Stomach (tissue), 19 donors: ENCODE measurements at places on chromosomes 16 and 17.
A peak's percentile ranks its signal among the peaks of the same experiment; 100 is the strongest.

DNA sequence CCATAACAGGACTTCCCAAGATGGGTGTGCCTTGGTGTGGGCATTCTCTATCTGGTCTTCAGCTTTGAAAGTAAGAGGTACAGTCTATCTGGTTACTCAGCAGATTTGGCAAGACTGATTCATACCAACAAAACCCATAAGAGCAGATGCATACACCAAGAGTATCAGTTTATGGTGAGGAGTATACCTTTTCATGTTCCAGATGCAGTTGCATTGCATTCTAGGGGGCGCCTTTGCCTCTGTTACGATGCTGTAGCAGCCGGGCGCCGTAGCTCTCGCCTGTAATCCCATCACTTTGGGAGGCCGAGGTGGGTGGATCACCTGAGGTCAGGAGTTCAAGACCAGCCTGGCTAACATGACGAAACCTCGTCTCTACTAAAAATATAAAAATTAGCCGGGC, 31.1 kb upstream of the CARMIL2 start:
- no peak for DNase-seq
- peaks cover 83% of the 10 kb centered on the region for H3K36me3 ChIP-seq
- no peak overlapping the region for H3K27ac ChIP-seq

DNA sequence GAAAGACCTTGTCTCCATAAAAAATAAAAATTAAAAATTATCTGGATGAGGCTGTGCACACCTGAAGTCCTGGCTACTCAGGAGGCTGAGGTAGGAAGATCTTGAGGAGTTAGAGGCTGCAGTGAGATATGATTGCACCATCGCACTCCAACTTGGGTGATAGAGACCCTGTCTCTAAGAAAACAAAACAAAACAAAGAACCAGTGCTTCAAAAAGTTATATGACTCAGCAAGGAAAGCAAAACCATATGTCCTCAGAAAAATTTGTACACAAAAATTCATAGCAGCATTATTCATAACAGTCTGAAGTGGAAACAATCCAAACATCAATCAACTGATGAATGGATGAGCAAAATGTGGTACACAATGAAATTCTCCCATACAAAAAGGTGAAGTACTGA, 48.9 kb downstream of the SLFN5 start:
- H3K27me3 ChIP-seq = no peaks in the 10 kb centered on the region
- no peak for DNase-seq
- no peak overlapping the region for H3K4me3 ChIP-seq
- no peaks in the 10 kb centered on the region for H3K4me1 ChIP-seq

- no peak overlapping the region for H3K27ac ChIP-seq
- no peak for DNase-seq
- no peaks in the 10 kb centered on the region for H3K27me3 ChIP-seq
- no peak overlapping the region for H3K4me3 ChIP-seq
Observed at GRCh38 chr16:79537584-79537983, 63.0 kb downstream of the MAF start.

- H3K4me1 ChIP-seq = peaks cover 10% of the 10 kb centered on the region
- H3K36me3 ChIP-seq = peaks cover 14% of the 10 kb centered on the region
- no peaks in the 10 kb centered on the region for H3K27me3 ChIP-seq
- no peak overlapping the region for H3K27ac ChIP-seq
- H3K4me3 ChIP-seq = no peak overlapping the region
- DNase-seq = no peak
Observed at GRCh38 chr17:62676952-62677596, 49.6 kb downstream of the MRC2 start.

DNA sequence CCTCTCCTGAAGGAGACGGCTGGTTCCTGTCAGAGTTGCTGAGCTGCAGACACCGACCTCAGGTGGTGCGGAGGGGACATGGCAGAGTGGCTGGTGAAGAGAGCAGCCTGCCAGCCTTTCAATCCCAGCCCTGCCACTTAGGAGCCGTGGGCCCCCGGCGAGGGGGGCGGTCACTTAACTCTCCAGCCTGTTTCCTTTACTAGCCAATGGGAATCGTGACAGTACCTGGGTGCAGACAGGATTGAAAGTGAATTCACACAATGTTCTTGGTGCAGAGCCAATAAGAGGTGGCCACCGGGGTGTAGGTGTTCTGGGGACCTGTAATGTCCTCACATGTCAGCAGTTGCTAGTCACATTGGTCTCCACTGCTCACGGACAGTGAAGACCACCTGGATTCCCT, 13.5 kb downstream of the ACE start:
- no peak overlapping the region for H3K4me3 ChIP-seq
- H3K27ac ChIP-seq = no peak overlapping the region
- DNase-seq = no peak
- no peaks in the 10 kb centered on the region for H3K27me3 ChIP-seq
- no peaks in the 10 kb centered on the region for H3K36me3 ChIP-seq
- no peaks in the 10 kb centered on the region for H3K4me1 ChIP-seq

DNA sequence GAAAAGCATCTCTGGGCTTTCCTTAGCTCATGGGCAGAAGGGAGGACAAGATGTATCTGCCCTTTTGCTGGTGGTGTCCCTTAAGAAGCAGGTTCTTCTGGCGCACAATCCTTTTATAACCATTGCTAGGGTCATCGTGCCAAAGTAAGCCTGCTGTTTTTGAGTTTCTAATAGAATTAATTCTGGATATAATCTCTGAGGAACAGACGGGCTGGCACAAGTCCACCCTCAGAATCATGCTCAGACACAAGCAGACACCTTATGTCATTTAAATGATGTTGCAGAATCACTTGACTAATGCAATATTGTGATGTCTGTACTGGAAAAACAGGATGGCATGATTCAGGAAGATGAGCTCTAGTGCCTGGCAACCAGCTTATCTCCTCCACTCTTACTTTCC, 18.8 kb upstream of the MMD start:
- no peaks in the 10 kb centered on the region for H3K27me3 ChIP-seq
- H3K4me1 ChIP-seq = no peaks in the 10 kb centered on the region
- no peak overlapping the region for H3K4me3 ChIP-seq
- no peak for DNase-seq
- H3K36me3 ChIP-seq = no peaks in the 10 kb centered on the region

DNA sequence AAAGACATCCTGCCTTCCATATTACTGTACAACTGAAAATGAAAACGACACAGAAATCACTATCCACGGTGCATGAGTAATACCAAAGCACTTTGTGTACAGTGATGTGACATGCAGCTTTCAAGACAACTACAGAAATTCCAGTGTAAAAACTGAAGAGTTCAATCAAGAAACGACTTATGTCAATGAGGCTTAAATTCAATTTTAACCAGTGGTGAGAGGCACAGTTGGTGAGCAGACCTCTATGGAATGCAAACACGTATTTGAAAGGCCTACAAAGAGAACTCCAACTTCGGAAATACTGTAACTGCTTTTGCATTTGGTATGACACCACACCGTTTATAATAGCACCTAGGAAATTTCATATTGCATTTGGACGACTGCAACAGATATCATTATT, 87.6 kb downstream of the USP31 start:
- DNase-seq = no peak
- H3K4me1 ChIP-seq = no peaks in the 10 kb centered on the region
- H3K36me3 ChIP-seq = peaks cover 8% of the 10 kb centered on the region
- H3K27me3 ChIP-seq = no peaks in the 10 kb centered on the region

DNA sequence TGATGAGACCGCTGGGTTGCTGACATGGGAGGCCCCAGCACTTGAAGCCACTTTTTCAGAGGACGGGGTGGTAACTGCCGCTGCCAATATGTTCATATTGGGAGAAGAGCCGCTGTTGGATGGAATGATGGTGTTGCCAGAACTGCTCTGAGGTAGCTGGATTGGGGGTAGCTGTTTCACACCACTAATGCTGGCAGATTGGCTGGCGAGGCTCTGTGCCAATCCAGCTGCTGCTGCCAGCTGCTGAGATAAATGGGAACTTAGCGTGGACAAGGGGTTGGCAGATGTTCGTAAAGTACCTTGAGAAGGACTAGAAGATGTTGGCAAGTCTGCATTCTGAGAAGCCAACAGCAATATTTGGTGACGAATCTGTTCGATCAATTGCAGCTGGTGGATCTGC, 10.0 kb downstream of the SALL1 start:
- no peaks in the 10 kb centered on the region for H3K27me3 ChIP-seq
- no peaks in the 10 kb centered on the region for H3K36me3 ChIP-seq
- no peak overlapping the region for H3K27ac ChIP-seq
- DNase-seq = no peak

DNA sequence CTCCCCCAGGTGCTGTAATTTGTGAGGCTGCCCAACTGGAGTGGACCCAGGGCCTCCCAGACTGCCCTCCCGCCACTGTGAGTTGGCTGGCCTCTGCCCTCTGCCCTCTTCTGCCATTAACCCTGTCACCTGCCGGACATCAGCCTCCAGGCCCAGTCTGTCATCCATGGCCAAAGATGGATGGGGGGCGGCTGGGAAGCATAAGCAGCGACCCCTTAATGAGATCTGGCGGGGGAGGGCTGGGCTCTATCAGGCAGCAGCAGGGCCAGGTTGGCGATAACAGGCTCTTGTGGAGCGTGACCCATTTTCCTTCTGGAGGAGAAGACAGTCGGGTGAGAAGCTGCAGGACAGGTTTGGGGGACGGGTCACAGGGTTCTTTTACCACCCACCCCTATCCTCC, 25.3 kb downstream of the CDK5RAP3 start:
- H3K4me1 ChIP-seq = no peaks in the 10 kb centered on the region
- DNase-seq = no peak
- no peak overlapping the region for H3K4me3 ChIP-seq
- no peak overlapping the region for H3K27ac ChIP-seq

GRCh38 chr16:49661465-49662187, 194.3 kb downstream of the ZNF423 start:
- H3K27ac ChIP-seq = no peak overlapping the region
- no peaks in the 10 kb centered on the region for H3K36me3 ChIP-seq
- H3K4me3 ChIP-seq = no peak overlapping the region
- no peaks in the 10 kb centered on the region for H3K27me3 ChIP-seq
- peaks cover 27% of the 10 kb centered on the region for H3K4me1 ChIP-seq
- no peak for DNase-seq

DNA sequence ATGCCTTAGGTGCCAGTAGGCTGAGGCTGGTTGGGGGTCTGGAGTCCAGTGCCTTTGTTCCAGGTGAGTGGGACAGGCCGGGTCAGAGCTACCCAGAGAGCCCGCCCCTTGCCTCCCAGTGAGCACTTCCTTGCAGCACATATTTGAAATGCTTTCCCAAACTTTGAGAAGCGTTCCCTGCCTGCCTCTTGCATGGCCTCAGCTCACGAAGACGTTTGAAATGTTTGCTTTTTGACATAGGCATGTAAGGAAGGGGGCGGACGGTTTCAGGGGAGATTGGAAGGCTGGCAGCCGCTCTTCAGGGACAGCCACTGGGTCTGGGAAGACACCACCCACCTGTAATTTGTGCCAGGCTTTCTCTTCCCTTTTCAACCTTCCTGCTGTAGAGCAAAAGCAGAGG, 5.1 kb upstream of the FOXL1 start:
- H3K4me3 ChIP-seq = no peak overlapping the region
- no peaks in the 10 kb centered on the region for H3K36me3 ChIP-seq
- H3K4me1 ChIP-seq = peaks cover 20% of the 10 kb centered on the region
- peaks cover 85% of the 10 kb centered on the region for H3K27me3 ChIP-seq

GRCh38 chr16:81612351-81613163, 166.5 kb upstream of the PLCG2 start:
- peak; percentile 69 for DNase-seq
- H3K27me3 ChIP-seq = no peaks in the 10 kb centered on the region
- H3K4me1 ChIP-seq = peaks cover 45% of the 10 kb centered on the region
- H3K27ac ChIP-seq = peak overlapping the region; percentile 47
- H3K36me3 ChIP-seq = peaks cover 17% of the 10 kb centered on the region

DNA sequence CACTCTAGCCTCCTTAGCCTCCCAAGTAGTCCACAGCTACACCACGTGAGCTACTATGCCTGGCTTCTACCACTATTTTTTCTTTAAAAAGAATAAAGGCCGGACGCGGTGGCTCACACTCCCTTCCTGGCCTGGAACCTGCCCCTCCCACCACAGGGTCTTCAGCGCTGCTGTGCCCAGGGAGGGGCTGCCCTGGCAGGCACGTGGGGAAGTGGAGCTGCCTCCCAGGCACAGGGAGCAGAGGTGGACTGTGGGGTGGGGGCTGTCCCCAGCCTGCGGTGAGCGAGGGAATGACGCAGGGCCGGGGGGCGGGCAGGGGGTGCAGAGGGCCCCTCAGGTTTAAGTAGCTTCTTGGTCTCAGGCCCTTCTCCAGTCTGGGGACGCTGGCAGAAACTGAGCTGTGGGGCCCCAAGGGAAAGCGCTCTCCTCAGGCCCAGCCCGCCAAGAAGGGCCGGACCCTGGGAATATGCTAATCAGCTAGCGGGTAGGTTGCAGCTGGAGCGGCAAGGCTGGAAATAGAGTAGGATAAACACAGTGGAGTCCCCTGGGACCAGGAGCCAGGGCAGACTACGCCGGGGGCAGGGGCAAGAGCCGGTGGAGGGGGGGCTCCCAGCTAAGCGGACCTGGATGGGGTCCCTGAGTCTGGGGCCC, 46.8 kb downstream of the TIMM22 start:
- peaks cover 57% of the 10 kb centered on the region for H3K4me1 ChIP-seq
- peaks cover 63% of the 10 kb centered on the region for H3K36me3 ChIP-seq
- peak; percentile 84 for DNase-seq
- no peak overlapping the region for H3K4me3 ChIP-seq
- no peaks in the 10 kb centered on the region for H3K27me3 ChIP-seq

DNA sequence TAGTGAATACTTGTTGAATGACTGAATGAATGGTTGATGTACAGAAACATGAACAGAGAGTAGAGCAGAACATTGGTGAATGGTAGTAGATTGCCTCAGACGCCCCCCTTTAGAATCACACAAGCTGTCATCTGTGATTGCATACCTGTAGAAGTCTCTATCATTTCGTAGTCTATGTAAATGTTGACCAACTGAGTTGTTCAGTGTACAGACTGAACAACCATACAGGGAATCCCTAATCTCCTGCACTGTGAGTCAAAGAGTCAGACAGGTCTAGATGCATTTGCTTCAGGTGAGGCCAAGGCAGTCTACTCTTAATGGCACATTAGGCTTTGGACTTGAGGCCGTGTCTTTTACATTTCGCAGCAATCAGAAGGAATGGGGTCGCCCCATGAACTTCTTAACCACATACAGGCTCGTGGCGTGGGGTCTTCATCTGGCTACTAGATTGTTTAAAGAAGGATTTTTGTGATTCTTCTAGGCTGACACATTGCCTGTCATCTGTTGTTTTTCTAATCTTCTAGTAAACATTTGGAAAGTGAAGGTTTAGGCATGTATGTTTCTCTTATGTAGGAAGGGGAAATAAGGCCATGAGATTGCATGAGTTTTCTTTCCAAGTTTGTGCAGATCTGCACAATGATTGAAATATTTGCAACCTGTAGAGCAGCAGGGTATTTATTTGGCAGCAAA, 157.4 kb downstream of the WWOX start:
- no peak for DNase-seq
- H3K27ac ChIP-seq = no peak overlapping the region
- no peak overlapping the region for H3K4me3 ChIP-seq

DNA sequence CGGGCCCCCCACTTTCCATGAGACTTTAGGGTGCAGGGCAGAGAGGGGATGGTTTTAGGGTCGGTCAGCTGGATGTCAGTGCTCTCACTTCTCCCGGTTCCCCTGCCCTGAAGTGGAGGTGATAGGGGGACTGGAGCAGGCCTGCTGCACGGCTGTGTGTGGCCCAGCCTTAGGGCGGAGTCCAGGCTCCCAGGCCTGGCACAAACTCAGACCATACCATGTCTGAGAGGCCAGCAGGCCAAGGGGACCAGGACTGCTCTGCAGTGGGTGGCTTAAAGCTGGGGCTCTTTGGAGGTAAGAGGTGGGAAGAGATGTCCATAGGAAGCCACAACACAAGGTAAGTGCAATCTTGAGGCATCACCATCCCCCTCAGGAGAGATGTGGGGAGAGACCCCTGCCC, 8.3 kb downstream of the TFAP4 start:
- H3K27ac ChIP-seq = peak overlapping the region; percentile 4
- no peak overlapping the region for H3K4me3 ChIP-seq
- H3K36me3 ChIP-seq = peaks cover 26% of the 10 kb centered on the region

- DNase-seq = no peak
- no peaks in the 10 kb centered on the region for H3K27me3 ChIP-seq
- H3K27ac ChIP-seq = no peak overlapping the region
- no peaks in the 10 kb centered on the region for H3K4me1 ChIP-seq
- no peak overlapping the region for H3K4me3 ChIP-seq
- no peaks in the 10 kb centered on the region for H3K36me3 ChIP-seq
Observed at GRCh38 chr17:56274491-56274890, 121.2 kb downstream of the ANKFN1 start.
